HFFc6 (cell line): ENCODE measurements at places on chromosomes 3 and 15. TPM values are rescaled to one million over a fixed set of nuclear protein-coding genes. Genes with fewer than 3 reads are reported as not detected.

GRCh38 chr3:13123013-13123654, 49.9 kb upstream of the IQSEC1 start:
- no peaks in the 10 kb centered on the region for H3K36me3 ChIP-seq
- peaks cover 65% of the 10 kb centered on the region for H3K27me3 ChIP-seq
- DNase-seq: no peak
- no peak overlapping the region for H3K27ac ChIP-seq
- H3K4me3 ChIP-seq: no peak overlapping the region
- no peaks in the 10 kb centered on the region for H3K4me1 ChIP-seq

- no peaks in the 10 kb centered on the region for H3K27me3 ChIP-seq
- no peaks in the 10 kb centered on the region for H3K36me3 ChIP-seq
- DNase-seq: no peak
- no peaks in the 10 kb centered on the region for H3K4me1 ChIP-seq
- no peak overlapping the region for H3K4me3 ChIP-seq
Observed at GRCh38 chr3:64648927-64649906, 38.6 kb downstream of the ADAMTS9 start.

DNA sequence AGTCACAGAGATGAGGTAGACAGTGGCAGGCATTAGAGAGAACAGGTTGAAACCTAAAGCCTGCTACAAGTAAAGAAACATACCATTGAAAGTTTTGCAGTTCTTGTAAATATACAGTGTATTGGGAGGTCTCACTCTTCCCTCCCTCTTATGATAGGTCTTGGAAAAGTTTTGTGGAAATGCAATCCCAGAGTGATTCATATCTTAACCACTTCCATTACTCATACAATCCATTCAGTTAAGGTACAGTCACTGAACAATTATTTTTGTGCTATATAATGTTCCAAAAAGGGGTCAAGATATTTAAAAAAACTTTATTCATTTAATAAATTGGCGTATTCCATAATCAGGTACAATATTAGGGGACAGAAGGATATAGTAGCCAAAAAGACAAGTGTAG, 737.7 kb upstream of the ALCAM start:
- H3K36me3 ChIP-seq: peaks cover 25% of the 10 kb centered on the region
- peaks cover 44% of the 10 kb centered on the region for H3K4me1 ChIP-seq
- H3K27me3 ChIP-seq: no peaks in the 10 kb centered on the region

DNA sequence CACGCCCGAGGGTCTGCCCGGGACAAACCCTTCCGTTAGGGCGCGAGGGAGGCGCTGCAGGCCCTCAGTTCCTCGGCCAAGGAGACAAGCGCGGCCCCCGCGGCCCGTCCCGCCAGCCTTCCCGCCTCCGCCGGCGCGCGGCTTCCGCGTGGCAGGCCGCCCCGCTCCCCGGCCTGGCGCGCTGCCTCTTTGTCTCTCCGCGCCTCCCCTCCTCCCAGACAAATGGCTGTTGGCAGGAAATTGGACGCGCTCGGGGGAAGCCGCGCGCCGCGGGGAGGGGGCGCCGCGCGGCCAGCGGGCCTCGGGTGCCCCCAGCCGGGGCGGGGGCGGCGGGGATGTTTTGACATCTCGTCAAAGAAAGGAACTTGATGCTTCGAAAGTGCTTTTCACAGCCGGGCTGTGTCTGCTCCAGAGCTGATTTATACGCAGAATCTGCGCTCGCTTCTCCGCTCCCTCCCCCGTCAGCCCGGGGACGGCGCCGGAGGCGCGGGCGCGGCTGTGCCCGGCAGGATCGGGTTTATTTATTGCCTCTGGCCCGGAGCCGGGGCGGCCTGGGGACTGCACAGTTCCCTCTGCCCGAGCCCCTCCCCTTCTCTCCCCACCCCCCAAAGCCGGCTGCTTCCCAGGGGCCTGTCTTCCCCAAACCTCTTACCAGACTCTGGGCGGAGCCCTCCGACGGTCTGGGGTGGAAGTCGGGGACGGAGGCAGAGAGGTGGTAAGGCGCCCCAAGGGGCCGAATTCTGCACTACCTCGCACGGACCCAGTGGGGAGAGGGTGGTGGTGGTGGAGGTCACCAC, 20.7 kb downstream of the SHF start:
- H3K4me3 ChIP-seq: peak overlapping the region; percentile 52
- H3K4me1 ChIP-seq: peaks cover 24% of the 10 kb centered on the region
- peak overlapping the region; percentile 38; the same call in 1 of the 2 replicates for H3K27ac ChIP-seq
- no peaks in the 10 kb centered on the region; the same call in 1 of the 2 replicates for H3K27me3 ChIP-seq

EHD4 gene
- total RNA-seq: 14.1 to 19.3 TPM (median 17.9 TPM) in 3 replicates

ETFA gene
- 145 to 161 TPM (median 151 TPM) in 3 replicates for total RNA-seq

GRCh38 chr15:63063164-63063756, 20.7 kb downstream of the TPM1 start:
- DNase-seq: no peak
- peak overlapping the region; percentile 20 for H3K4me3 ChIP-seq
- H3K27ac ChIP-seq: peak overlapping the region; percentile 88
- H3K27me3 ChIP-seq: peaks cover 40% of the 10 kb centered on the region

SERPINI2 gene
- not detected in 3 replicates for total RNA-seq

ATP13A5 gene
- total RNA-seq: not detected in 2 replicates

- peaks cover 9% of the 10 kb centered on the region; the same call in 1 of the 2 replicates for H3K4me1 ChIP-seq
- H3K4me3 ChIP-seq: no peak overlapping the region
- no peaks in the 10 kb centered on the region; the same call in 1 of the 2 replicates for H3K27me3 ChIP-seq
- H3K27ac ChIP-seq: no peak overlapping the region
Observed at GRCh38 chr3:32428092-32429068, 36.7 kb downstream of the CMTM7 start.

ITIH3 gene
- total RNA-seq: 0.22 to 0.97 TPM (median 0.63 TPM) in 3 replicates

RAMAC gene
- total RNA-seq: 19.1 to 20.6 TPM (median 20.5 TPM) in 3 replicates

CCR1 gene
- total RNA-seq: not detected in 3 replicates
